ENCODE measurements at places on chromosomes 7 and 10.

GRCh38 chr7:69847921-69848612 is 249.8 kb downstream of the AUTS2 start:
- no peak for DNase-seq

DNA sequence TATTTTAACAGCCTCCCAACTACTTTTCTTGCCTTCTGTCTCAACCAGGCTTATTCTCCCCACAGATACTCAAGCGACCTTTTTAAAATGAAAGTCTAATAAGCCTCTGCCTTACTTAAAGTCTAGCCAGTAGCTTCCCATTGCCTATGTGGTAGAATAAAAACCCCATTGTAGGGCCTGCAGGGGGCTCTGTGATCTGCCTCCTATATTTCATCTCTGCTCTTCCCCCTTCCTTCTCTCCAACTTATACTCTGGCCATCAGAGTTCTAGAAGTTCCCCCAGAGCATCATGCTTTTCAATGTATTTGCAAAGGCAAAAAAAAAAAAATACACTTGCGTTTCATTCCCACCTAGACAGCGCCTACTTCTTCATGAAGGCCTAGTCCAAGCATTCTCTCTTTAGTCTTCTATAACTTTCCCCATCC is 167.7 kb upstream of the ADO start:
- no peak for DNase-seq

DNA sequence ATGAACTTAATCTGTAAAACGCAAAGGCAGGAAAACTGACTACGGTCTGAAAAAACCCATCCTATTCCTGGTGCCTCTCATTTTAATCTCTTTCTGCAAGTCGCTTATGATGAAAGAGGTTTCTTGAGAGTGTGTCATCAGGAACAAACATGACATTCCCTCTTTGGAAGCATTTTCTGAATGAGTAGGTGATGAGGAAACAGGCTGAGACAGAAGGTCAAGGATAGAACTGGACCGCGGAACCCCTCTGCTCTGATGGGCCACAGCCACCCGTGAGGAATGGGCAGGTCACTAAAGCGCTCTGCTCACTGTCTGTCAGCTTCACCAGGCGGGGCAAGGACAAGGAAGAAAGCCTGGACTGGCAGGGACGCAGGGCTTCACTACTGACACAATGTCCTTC is 28.6 kb downstream of the BEND7 start:
- DNase-seq: no peak

GRCh38 chr7:3897430-3898372 is 596.6 kb downstream of the SDK1 start:
- no peak for DNase-seq

GRCh38 chr10:114541081-114541796 is 116.8 kb downstream of the ABLIM1 start:
- peak; percentile 37 for DNase-seq

DNA sequence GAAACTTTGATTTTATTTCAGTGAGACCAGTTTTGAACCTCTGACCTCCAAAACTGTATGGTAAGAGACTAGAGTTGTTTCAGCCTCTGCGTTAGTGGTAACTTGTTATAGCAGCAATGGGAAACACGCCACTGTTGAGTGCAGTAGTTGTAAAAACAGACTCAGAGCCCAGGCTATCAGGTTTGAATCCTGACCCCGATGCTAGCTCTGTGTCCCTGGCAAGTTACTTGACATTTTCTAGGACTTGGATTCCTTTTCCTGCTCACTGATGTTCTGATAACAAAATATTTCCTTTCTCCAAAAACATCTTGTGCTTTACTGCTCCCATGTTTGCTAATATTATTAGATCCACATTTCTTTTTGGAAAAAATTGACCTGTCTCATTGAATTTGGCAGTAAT is 131.0 kb downstream of the PLXDC2 start:
- no peak for DNase-seq

- DNase-seq: no peak
Observed at GRCh38 chr7:82395147-82395546, 48.4 kb downstream of the CACNA2D1 start.

- DNase-seq: no peak
Observed at GRCh38 chr7:540579-540978, 20.9 kb upstream of the PDGFA start.

GRCh38 chr7:14836571-14837189 is 65.9 kb downstream of the DGKB start:
- no peak for DNase-seq

DNA sequence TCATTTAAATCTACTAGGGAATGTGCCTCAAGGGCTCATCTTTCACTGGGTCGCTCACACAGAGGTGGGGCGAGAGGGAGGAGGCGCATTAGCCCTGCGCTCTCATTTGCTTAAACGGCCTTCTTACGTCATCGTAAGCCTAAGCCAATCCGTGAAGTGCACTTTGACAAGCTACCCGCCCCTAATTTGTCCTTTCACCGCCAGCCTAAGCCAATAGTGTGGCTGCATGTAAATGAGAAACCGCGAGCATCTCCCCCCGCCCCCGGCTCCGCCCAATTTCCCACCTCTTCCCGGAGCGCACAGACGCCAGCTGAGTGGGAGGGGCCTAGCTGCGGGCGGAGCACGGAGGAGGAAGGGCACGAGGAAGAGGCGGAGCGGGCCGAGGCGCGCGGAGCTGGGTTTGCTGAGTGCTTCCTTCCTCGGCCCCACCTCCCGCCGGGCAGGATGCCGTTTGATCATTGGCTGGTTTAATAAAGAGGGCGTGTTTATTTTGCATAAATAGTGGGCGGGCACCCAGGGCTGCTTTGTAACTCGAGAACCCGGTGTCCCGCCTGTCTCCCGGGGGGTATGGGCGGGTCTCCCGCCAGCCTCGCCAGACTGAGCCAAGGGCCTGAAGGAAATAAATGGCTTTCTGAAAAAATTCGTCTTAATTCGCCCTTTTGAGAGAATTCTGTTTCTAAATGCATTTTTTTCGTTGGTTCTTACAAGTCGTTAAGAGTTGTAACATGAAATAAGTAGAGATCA is 289.6 kb upstream of the NFE2L3 start:
- DNase-seq: peak; percentile 23

DNA sequence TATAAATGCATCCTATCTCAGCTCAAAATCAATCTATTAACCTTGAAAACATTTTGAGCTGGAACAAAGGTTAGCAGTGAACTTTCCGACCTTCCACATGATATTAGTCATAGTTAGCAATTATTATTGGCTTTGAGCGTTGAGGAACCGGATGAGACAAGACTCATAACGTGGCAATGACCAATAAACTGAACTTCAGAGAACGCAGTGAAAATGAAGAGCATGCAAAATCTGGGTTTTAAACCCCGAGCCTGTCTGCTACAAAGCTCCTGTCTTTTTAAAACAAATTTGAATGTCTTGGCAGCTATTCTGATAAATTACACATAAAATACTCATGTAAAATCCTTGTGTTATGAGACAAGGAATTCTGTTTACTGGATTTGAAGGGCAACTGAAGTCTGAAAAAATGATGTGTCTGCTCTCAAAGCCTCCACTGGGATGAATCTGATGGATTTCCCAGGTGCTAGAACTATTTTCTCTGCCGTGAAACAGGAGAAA is 74.7 kb upstream of the ITGB1 start:
- DNase-seq: no peak

- no peak for DNase-seq
Observed at GRCh38 chr7:1431226-1431625, 28.0 kb downstream of the MICALL2 start.

DNA sequence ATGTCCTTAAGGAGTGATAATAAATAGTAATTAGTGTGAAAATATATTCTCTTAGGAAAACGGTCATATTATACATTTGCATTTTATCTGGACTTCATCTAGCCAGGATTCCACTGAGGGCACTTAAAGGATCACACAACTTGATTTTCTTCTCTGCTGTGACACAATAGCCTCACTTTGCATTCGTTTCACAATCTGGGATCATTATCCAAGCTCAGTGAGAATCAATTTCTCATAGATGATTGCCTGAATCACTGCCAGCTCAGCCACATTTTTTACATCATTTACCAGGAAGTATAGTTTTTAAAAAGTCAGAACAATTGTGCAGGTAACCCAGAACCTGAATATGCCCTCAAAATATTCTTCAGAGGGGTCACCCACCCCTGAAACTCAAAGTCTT is 68.9 kb downstream of the PTPRZ1 start:
- no peak for DNase-seq

GRCh38 chr10:50044941-50045664 is 22.7 kb upstream of the WASHC2A start:
- no peak for DNase-seq

DNA sequence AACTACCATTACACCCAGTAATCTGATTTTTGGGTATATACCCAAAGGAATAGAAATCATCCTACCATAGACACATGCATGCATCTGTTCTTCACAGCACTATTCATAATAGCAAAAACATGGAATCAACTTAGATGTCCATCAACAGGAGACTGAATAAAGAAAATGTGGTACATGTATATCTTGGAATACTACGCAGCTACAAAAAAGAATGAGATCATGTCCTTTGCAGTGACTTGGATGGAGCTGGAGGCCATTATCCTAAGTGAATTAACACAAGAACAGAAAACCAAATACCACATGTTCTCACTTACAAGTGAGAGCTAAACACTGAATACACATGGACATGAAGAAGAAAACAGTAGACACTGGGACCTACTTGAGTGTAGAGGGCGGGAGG is 254.9 kb downstream of the CACNA2D1 start:
- no peak for DNase-seq

DNA sequence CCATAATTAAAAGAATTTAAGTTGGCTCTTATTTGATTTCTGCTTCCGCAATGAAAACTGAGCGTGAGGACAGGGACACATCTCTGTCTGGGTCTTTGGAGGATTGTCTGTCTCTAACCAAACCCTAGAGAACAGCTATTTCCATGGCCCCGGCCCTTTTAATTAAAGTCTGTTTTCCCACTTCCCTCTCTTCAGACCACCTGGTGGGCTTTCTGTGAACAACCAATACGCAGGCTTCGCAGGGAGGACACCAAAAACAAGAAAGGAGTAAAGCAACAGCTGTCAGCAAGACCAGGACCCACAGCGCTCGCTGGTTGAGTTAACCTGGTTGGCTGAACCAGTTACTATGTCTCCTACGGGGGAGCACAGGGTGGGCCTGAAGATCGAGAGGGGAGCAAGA is 217.1 kb upstream of the FRMD4A start:
- no peak for DNase-seq

- DNase-seq: no peak
Observed at GRCh38 chr7:24971333-24972165, 8.4 kb downstream of the OSBPL3 start.

- DNase-seq: no peak
Observed at GRCh38 chr7:149773446-149774236, at the start of gene ZNF467. Gene ZNF467 (minus strand): TSS chr7:149773588. CDS start chr7:149771032, 2,556 bp downstream.

- no peak for DNase-seq
Observed at GRCh38 chr10:124849111-124849773, 47.6 kb downstream of the ABRAXAS2 start.

GRCh38 chr7:99679400-99680191 is at the start of gene CYP3A5:
Gene CYP3A5 (minus strand): TSS chr7:99679996. CDS start chr7:99679896, 100 bp downstream.
- no peak for DNase-seq

DNA sequence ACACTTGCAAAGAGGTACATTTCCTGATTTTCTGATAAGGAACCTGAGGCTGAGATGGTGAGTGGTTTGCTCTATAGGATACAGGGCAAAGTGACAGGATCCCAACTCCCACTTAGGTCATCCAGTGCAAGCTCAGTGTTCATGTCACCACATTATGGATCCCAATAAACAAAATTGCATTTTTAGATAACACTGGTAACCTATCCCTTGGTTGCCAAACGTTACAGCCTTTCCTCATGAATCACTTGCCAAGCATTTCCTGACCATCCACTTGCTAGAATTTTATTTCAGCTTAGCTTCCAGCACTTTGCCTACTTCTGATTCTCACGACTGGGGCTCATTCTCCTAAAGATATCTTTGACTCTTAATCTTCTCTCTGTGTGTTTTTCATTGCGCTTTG is 131.4 kb upstream of the ODAD2 start:
- no peak for DNase-seq

- no peak for DNase-seq
Observed at GRCh38 chr7:130734815-130735716, 1.1 kb upstream of the KLF14 start.

- DNase-seq: no peak
Observed at GRCh38 chr7:108415821-108416536, 40.3 kb downstream of the NRCAM start.

DNA sequence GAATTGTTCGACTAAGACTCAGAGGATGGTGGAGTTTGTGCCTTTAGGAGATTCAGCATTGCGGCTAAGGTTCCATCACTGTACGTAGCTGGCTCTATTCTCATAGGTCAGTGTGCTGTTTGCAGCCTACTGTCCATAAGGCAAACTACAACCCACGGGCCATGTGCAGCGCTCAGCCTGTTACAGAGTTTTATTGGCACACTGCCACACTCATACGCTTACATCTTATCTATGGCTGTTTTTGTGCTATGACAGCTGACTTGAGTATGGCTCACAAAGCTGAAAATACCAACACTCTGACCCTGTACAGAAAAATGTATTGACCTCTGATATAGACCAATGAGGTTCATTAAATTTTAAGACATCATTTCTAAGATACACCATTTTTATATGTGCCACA is 114.5 kb downstream of the ARID5B start:
- DNase-seq: no peak

- DNase-seq: no peak
Observed at GRCh38 chr10:5498791-5499492, 428 bp downstream of the CALML5 start.

GRCh38 chr10:68208424-68209042 is 23.4 kb downstream of the ATOH7 start:
- DNase-seq: no peak

- DNase-seq: peak; percentile 88
Observed at GRCh38 chr10:124530215-124530665, 68.6 kb downstream of the LHPP start.

DNA sequence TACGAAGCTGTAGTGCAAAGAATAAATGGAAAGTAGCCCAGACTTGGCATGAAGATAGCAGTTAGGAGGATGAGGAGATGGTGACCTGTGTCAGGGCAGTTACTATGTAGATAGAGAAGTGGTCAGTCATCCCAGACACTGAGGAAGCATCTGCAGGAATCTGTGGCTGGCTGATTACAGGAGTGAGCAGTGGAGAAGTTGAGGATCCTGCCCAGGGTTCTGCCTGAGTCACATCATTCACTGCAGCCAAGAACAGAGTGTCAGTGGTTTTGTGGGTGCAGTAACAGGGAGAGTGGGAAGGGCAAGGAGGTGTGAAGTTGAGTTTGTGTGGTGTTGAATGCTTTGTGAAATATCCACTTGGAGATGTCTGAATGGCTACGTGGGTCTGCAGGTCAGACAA is 676.4 kb upstream of the NRP1 start:
- DNase-seq: no peak

All from activated CD4-positive, CD25-positive, alpha-beta regulatory T cell (primary cell).